ENCODE measurements at places on chromosomes 6 and 20.
A peak's percentile ranks its signal among the peaks of the same experiment; 100 is the strongest.

- DNase-seq: no peak
These were observed 37.4 kb upstream of the SYNDIG1 start for GRCh38 chr20:24432046-24432442.

DNA sequence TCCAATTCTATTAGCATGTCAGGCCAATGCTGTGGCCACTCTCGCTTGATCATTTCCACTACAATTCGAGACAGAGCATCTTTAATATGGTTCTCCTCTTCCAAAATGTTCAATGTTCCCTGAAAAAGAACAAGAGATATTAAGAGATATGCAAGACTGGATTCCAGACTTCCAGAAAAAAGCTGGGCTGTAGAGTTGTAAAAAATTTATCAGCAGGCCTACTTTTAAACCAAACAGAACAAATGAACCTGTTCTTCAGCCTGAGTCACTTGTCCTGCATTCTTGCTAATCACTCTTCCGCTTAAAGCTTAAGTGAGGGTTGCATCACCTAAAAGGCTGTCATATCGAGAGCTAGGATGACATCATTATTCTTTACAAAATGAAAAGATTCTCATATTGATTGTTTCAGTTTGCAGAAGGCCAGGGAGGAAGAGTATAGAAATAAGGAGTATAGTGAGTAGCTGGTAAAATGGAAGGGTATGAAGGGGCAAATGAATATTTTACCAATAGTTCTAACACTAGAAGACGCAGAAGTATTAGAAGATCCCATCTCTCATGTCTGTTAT, 4.9 kb downstream of the XPO5 start:
- DNase-seq: no peak

DNA sequence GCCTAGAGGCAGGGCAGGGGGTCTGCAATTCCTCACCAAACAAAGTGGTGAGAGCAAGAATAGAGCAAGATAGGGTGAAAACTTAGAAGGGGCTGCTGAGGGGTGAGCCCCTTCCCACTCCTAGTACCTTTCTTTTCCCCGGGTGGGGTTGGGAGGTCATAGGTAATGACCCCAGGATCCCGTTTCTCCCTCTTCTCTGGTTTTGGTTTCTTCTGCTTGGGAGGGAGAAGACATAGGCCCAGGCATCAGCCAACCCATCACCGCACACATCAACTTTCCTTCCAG, 3.5 kb downstream of the VARS1 start:
- DNase-seq: no peak

- DNase-seq: peak; percentile 41
These were observed 43.4 kb upstream of the ATXN1 start for GRCh38 chr6:16804546-16805242.

DNA sequence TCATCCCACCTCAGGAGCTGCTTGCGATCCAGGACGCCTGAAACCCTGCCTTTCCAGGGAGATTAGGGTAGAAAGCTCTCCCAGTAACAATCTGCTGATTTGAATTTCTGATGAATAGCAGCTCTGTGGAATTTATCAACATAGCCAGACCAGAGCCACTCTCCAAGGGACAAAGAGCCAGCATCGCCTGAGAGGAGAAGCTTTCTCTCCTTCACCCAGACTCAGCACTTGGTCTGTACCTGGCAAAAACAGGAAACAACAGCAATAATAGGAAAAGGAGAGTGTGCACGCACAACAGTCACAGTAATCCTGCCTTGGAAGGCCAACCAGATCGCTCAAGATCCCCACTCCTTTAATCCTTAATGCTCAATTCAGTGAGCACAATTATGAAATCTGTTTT, 22.3 kb upstream of the ROS1 start:
- DNase-seq: no peak

DNA sequence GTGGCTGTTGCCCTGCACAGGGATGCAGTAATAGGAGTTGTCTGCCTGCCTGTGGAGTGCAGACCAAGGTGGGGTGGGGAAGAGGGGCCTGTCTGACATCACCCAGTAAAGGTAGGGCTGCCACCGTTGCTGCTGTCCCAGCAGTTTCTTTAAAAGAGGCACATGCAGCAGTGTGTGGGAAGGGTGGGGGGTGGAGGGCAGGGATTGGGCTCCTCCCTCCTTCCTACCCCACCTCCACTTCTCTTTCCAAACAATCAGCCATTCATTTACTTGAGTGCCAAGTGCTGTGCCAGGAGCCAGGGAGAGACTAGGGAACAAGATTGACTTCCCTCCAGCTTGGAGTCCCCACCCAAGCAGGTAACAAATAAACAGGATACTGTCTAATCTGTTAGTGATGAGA, 66.8 kb upstream of the MYL9 start:
- no peak for DNase-seq

- DNase-seq: no peak
These were observed 96.2 kb upstream of the RSPO3 start for GRCh38 chr6:127022302-127022701.

DNA sequence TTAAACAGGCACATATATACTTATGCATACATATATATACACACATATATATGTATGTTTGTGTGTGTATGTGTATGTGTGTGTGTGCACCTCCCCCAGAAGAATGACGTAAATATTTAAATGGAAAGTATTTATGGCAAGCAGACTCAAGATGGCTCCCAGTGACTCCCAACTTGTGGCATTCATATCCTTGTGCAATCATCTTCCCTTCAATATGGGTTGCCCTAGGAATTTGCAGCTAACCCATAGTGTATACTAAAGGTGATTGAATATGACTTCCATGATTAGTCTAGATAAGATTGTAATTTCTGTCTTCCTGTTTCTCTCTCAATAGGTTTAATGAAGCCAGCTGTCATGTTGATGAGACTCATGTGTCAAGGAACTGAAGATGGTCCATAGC, 127.6 kb downstream of the TRDN start:
- no peak for DNase-seq

DNA sequence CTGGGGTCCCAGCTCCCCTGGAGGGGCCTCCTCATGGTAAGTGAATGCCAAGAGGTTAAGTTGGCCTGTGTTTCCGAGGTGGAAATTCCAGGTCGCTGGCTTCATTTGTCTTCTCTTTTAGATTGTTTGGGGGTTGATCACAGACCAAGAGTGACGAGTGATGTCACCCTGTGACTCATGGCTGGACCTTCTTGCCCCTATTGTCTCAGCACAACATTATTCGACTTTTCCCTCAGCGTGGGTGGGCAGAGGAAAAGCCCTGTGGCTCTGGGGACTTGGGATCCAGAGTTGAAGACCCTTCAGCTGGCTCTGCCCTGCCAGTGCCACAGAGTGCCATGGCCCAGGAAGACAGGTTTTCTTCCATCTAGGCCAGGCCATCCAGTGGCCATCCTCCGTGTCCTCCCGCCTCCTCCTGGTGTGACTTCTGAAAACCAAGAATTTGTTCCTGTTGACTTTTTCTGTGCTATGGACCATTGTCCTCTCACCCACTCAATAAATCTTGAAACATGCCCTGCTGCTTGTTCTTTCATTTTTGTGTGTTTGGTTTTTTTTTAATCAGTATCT, 15.4 kb upstream of the SNHG17 start:
- DNase-seq: no peak

- no peak for DNase-seq
These were observed 78.9 kb upstream of the BEND6 start for GRCh38 chr6:56875961-56876360.

DNA sequence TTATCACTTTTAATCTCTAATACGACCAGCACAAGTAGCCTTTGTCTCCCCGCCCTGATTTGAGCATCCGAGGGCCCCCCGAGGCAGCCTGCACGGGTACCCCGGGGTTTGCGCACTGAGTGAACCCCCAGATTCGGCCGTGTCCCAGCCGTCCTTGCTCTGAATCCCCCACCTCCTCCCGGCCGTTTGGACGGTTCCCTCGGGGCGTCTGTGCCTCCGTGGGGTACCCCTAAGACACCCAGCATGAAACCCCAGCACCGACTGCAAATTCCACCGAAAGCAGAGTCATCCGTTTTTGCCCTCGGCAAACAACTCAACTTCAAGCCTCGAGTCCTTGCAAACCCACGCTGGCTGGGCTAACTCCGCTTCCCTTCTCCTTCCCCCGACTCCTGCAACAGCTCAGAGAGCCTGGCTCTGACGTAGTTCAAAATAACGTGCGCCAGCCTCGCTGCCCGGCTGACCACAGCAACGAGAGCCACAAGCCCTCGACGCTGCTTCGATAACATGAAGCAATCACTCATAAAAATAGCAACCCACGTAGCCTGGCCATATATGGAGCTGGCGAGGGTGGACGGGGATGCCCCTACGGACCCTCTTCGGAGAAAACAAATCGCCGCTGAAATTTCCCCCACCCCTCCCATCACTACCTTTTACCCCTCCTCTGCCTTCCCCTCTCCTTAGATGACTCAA, 764 bp upstream of the SNAP25 start:
- peak; percentile 79 for DNase-seq

DNA sequence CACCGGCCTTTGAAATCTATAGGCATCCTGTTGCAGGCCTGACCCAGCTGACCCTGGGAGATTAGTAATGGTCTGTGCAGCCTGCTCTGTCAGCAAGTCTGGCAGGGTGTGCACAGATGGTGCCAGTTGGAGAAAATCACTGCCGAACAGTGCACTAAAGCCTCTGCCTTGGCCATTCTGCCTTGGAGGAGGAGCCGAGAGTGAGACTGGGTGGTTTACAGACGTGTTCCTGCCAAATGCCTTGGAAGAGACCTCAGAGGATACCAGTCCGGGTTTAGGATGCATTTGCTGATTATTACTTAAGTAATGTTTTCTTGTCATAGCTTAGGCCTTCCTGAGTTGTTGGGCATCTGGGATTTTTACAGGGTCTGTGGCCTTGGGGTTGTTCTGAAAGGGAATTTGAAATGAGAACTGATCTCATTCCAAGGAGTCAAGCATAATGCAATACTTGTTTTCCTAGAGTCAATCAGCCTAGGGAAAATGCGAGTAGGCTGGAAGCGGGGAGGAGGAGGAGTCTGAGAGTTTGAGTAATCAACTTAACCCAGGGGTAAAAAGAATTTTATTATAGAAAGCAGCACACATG, 292.1 kb downstream of the SOX4 start:
- no peak for DNase-seq

DNA sequence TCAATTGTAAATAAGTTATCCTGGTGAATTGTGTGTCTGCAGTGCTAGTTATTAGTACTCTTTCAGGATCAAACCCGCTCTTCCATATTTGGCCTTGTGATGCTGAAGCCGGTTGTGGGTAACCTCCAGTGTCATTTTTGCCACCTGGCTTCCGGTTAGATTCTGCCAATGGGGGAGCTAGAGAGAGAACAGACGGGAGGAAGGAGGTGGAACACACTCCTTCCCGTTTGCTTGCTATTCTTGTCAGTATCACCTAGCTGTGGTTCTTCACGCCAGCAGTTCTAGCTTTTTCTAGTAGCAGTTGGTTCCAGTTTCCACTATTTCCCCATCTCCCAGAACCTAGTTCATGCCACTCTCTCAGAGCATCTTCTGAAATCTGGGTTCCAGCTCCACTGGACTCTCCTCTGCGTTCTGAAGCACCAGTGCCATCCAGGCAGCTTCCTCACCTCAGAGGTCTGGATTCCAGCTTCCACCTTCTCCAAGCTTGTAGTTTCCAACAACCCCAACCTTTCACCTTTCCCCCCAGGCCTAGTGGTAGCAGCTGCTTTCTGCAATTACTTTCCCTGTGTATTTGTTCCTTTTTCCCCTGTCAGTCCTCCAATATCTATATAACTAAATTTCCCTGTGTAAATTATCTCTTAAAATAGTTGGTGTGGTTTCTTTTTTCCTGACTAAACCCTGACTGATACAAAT, 46.9 kb upstream of the LOC128125822 start:
- DNase-seq: no peak

DNA sequence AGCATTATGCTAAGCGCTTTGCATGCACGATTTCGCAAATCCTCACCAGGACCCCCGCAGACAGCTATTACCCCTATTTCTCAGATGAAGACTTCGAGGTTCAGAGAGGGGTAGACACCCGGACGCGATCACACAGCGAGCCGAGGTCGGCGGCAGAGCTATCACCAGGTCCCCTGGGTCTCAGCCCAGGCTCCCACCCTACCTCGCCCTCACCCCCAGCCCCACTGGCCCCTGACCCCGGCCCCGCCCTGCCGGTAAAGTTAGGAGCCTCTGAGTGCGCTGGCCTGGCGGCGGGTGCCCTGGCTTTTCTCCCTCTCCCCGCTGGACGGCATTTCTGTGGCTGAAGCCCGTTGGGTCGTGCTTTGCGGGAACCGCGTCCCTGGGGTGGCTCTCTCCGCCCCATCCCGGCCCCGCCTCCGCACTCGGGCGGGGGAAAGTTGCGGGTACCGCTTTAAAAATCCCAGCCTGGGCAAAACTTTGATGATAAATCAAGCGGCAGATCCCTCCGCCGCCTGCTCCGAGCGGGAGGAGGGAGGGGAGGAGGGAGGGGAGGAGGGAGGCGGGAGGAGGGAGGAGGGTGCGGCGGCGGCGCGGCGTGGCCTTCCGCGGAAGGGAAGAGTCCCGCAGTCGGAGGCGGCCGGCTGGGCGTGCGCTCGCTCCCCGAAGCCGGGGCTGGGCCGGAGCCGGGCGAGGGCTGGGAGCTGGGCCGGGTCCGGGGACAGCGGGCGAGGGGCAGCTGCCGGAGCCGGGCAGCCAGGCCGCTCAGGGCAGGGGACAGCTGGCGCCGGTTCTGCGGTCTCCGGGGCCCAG, at the start of gene VSTM2L:
VSTM2L (plus strand) TSS at position 624 of the 810 bp plus-strand sequence. CDS start 224 bp downstream, outside the sequence.
- DNase-seq: peak; percentile 10

DNA sequence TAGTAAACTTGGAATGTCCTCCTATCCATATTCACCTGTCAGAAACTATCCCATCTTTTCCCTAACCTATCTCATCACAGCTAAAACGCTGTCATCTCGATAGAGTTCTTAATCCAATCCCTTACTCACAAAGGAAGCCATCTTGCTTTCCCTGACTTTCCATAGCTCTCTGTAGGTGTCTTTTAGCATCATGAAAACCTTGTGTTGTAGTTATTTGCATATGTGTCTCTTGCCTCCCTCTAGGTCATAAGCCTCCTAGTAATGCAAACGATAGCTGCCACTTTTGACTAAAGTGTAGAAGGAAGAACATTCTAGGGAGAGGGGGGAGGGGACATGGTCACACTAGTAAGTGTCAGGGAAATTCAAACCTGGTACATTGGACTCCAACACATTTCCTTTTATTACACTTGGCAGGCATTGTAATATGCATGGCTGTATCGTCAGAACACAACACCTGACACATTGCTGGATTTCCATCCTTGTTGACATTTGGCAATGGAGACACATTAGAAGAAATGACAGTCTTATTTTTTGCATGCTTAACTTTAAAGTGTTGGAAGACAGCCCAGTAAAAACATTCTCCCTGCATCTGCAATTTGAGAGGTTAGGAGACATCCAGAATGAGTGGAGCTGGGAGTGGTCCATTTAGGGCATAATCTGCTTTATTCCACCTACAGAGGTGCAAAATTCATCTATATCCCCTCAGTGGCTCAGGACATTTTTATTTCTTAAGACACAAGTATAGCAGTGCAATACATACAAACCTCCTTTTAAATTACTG, 283.4 kb downstream of the HAO1 start:
- DNase-seq: no peak

DNA sequence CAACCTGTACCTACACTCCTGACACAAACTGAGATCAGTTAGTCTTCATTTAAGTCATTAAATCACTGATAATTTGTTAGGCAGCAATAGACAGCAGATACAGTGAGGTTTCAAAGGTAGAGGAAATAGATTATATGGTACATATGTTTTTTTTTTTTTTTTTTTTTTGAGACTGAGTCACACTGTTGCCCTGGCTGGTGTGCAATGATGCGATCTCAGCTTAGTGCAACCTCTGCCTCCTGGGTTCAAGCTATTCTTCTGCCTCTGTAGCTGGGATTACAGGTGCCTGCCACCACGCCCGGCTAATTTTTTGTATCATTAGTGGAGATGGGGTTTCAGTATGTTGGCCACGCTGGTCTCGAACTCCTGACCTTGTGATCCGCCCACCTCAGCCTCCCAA, 38.2 kb upstream of the KIF13A start:
- no peak for DNase-seq

- no peak for DNase-seq
These were observed 80.0 kb downstream of the CBFA2T2 start for GRCh38 chr20:33569802-33570391.

All from suppressor macrophage (primary cell).